Amniotic stem cell (primary cell): ENCODE measurements at places on chromosomes 12 and 14.

- DNase-seq, result no peak
Measured at GRCh38 chr12:45601888-45602287, 127.6 kb upstream of the ARID2 start.

GRCh38 chr12:115504306-115505290, 772.9 kb downstream of the MED13L start:
- DNase-seq, result no peak

GRCh38 chr14:61668282-61668681, 27.0 kb upstream of the HIF1A start:
- no peak for DNase-seq

- DNase-seq, result no peak
Measured at GRCh38 chr14:91585856-91586255, 75.7 kb upstream of the PPP4R3A start.

DNA sequence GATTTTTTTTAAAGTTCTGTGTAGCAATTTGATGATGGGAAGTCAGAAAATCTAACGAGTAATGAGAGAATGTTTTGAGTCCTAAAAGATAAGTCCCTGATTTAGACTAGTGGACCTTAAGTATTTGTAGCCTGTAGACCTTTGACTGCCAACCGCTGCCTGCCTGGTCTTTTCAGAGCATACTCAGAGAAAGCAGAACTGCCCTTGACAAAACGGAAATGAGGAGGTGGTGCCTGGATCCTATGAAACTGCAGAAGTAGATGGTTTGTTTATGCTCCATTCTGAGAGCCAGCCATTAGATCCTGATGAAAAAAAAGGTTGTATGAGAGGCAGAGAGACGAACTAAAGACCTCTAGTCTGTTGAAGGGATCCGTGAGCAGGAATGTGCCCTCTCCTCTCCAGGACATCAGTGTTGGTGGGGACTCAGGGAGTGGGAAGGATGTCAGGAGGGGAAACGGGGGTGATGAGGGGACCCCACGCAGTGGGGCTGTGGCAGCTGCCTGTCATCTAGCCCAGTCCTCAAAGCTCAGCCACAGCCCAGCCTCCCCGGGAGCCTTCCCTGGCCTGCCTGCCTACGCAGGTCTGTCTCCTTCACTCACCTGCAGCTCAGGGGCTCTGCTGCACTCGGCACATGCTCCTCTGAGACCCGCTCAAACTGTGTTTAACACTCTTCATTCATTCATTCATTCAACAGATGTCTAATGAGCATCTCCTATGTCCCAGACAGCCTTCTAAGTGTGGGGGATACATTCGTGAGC, 447.5 kb downstream of the AACS start:
- DNase-seq, result no peak

DNA sequence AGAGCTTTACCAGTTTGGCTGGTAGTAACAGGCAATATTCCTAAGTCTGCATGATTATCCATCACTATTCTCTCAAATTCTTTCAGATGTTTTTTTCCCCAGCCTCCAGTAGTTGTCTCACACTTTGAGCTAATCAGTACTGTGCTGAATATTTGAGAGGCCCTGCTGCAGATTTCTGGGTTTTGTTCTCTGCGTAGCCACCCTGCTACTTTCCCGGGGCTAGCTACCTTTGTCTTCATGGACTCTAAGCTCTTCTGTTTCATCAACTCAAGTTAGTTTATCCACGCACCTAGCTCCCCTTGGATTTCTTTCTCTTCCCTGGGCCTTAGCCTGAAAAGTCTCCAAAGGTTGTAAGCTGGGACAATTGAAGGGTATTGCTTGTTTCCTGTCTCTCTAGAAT, 73.0 kb downstream of the FUT8 start:
- no peak for DNase-seq

- DNase-seq, result no peak
Measured at GRCh38 chr12:257521-258321, 4.9 kb downstream of the SLC6A13 start.

DNA sequence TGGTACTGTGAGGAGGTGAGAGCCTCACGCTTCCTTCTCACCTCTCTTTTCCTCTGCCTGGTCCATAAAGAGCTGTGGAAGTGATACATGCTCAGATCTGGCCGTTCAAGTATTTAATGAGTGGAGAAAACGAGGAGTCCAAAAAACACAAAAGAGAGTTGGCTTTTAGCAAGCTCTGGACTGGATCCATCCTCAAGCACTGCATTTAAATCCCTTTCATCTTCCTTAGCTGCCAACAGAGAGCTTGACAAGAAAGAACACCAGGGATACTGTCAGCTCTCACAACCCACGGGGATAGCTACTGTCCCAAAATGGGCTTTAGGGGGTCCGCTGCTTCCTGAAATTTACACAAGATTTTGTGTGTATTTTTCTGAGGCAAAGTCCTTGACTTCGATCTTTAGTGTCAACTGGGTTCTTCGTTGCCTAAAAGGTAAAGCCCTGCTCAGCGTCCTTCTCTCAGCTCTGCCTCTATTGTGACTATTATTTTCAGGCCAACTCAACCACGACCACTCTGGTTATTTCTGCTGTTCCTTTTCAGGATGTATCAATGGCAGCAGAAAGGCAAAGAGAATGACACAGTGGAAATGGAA, 120.9 kb downstream of the TMTC1 start:
- DNase-seq, result no peak

DNA sequence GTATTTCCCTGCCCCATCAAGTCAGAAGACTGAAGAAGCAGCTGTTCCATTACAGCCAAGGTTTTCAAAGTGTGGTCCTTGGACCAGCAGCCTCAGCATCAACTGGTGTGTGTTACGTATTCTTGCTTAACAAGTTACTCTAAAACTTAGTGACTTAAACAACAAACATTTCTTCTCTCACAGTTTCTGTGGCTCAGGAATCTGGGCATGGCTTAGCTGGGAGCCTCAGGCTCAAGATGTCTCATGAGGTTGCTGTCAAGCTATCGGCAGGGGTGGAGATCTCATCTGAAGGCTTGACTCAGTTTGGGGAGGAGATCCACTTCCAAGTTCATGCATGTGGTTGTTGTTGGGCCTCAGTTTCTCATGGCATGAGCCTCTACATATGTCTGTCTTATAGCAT, 174.5 kb downstream of the KTN1 start:
- no peak for DNase-seq

DNA sequence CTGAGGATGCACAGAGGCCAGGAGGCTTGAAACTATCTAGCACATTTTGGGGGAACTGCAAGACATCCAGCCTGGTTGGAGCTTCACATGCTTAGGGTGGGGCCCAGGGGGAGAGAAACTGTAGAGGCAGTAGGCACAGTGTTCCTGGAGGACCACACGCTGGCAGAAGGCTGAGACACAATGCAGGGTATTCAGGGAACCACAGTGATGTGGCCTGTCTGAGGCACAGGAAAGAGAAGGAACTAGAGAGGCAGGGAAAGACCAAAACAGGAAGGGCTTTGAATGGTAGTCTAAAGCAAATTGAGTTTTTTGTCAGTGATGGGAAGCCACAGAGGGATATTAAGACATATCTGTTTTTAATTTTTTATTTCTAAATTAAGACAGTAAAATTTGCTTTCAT, 100.2 kb upstream of the PRICKLE1 start:
- no peak for DNase-seq

DNA sequence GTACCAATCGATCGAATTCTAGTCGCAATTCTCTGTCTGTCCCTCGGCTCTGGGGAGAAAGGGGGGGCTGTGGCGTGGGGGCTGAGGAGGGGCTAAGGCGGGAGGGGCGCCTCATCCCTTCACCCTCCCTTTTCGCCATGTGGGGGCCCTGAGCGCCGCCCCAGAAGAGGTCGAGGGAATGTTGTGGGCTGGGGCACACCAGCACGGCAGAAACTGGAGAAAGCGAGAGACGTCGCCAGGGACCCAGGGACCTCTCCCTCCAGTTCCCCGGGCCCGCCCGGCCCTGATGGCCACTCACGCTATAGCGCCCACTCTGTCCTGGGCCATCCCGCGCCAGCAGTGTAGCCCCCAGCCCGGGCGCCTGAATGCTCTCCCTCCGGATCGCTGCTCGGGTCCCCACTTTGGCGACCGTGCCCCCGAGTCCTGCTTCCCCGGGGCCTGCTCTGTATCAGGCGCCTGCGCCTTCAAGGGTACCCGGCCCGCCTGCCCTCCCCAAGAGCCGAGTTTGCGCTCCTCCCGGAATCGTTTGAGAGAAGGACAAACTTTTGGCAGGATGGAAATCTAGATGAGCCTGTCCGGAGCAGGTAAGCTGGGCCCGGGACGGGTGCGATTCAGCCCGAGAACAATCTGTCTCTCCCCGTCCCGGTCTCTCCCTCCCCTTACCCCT, 62.6 kb downstream of the SMUG1 start:
- no peak for DNase-seq

DNA sequence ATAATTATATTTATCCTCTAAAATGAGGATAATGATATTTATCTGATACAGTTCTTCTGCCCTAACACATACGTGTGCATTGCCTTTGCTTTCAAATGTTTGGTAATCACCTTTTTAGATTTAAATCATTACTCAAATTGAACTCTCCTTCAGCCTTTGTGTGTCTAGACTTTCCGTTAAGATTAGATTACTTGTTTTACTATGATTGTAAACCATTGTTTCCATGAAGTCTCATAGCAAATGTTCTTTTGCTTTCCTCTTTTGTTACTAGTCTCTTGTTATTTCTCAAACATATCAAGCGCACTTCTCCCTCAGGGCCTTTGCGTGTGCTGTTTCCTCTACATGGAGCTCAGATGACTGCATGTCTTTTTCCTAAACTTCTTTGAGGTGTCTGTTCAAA, 63.7 kb downstream of the ETV6 start:
- no peak for DNase-seq

DNA sequence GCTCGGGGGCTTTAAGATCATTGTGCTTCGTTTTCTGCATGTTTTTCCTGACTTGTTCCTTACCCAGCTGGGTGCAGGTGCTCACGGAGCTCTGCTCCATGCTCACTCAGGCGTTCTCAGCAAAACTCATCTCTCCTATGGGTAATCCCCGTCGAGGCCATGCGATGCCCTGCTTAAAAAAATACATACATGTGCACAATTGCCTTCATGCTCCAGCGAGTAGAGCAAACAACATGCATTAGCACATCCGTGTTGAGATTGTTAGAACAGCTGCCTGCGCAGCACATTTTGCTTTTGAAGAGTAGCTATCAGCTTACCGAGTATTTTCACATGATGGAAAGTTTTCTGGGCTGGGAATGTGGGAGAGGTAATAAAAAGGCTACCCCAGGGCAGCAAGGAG, 16.2 kb downstream of the AACS start:
- DNase-seq, result no peak
